ENCODE measurements at places on chromosomes 6 and 20.

DNA sequence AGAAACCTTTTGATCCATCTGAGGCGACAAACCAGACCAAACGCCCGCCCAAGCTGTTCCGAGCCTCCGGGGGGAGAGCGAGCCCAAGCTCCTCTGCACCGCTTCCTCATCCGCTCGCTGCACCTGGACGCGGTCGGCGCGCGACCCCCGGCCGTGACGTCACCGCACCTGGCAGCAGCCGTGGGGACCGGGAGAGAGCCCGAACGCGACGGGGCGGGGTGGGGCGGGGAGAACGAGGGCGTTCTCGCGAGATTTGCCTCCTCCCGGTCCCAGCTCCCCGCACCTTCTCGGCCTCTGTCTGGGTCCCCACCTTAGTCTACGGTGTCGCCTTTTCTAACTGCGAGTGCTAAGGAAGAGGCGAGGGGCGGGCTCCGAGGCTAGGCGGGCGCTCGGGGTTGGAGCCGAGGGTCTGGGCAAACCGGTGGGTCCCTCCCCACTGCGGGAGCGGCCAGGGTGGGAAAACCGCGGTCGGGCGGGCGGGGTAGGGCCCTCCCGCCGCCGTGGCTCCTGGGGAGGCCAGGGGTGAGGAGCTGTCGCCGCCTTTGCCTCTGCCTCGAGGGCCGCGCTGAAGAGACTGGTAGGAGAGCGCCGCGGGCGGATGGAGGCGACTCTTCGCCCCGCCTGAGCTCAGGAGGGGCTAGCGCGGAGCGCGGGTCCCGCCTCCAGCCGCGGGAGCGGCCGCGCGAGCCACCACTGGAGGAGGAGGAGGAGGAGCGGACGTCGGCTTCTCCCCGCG, at the start of gene CD2AP:
CD2AP (plus strand) TSS at position 293 of the 736 bp plus-strand sequence. CDS start 456 bp downstream, outside the sequence.
- peak; percentile 82 for DNase-seq

DNA sequence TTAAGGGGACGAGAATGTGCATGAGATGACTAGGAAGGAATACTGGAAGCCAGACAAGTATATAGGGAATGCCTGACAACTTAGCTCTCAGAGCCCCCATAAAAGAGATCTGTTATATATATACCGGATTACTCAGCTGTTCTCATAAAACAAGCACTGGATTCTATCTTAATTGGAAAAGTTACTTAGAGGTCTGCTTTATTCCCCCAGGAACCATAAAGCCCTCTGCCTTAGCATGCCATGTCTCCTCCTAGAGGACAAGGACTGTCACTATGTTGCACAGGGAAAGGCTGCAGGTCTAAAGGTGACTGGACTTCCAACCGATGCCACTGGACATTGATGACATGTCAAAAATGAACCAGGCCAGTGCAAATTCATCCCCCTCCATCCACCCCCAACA, 6.4 kb downstream of the EXOC2 start:
- no peak for DNase-seq

DNA sequence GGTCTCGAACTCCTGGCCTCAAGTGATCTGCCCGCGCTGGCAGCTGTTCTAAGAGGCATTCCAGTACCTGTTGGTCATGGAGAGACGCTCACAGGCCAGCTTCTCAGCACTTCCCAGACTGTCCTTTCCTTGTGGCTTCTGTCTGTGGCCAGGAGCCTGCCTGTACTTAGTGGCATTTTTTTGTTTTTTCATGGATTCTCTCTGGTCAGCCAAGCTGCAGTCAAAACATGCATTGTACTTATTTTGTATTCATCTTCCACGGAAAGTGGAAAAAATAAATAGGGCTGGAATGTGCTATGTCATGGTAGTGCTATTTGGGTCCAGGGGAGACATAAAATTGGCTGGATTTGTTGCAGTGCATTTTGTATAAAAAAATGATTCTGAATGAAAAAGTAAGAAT, 29.1 kb downstream of the ZDHHC14 start:
- DNase-seq = no peak

DNA sequence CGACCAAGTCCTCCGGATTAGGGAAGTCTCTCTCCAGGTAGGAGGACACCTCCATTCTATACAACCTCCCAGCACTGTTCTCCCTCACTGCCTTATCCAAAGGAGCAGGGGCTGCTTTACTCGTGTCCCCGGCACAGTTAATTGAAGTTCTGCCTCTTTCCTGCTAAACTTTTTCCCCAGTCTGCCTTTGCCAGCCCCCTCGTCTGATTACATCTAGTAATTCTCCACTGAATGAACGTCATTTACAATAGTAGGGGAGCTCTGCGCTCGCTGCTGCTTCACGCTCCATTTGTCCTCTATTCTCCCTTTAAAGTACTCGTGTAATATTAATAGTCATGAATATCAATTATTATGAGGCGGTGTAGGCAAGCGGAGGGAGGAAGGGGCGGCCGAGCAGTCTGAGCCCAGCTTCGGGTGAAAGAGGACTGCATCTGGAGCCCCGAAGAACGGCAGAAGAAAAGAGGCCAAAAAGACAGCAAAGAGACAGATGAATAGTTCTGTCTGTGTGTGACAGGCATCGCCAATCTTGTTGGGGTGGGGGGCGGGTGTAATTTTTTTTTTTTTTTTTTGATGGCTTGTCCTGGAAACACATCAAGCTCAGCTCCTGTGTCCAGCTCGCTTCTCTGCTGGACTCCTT, 2.9 kb downstream of the TFAP2B start:
- DNase-seq = no peak

- no peak for DNase-seq
Observed at GRCh38 chr6:107125771-107126170, 10.5 kb upstream of the BEND3 start.

DNA sequence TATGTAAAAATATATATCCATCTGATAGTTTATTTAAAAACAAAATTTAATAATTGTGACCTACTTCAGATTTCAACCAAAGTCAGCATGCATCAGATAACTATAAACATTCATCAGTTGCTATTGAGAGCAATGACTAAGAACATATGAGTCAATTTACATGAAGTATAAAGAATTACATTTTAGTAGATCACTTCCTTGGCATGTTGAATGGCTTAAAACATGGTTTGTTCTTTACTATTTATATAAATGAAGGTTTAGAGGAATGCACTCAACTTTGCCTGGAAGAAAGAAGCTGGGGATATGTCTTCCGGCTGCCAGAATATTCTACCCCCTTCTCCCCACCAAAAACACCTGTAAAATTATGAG, 6.4 kb upstream of the FAM217A start:
- DNase-seq = no peak

DNA sequence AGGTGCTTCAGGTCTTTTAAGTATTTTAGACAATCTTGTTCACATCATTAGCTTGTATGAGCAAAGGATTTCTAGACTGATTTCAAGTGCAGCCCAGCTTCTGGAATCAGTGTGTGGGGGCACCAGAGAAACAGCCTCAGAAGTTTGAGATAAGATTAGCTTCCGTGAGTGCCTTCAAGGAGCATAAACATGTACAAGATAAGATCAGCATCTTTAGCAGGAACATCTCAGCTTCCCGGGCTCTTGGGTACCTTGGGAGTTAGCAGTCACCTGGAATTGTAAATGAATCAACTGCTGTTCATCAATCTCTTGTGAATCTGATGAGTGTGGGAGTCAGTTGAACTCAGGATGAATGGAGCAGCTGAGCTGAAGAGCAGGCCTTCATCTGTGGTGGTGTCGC, 12.0 kb upstream of the CITED2 start:
- no peak for DNase-seq

DNA sequence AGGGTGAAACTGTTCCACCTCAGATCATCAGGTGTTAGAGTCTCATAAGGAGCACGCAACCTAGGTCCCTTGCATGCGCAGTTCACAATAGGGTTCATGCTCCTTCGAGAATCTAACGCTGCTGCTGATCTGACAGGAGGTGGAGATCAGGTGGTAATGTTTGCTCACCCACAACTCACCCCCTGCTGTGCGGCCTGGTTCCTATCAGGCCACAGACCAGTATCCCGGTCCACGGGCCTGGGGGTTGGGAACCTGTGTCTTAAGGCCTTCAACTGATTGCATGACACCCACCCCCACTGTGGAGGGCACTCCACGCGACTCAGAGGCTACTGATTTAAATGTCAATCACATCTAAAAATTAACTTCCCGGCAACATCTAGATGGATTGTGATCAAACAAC, 411.2 kb upstream of the SULF2 start:
- no peak for DNase-seq

GRCh38 chr6:31574106-31575061, 981 bp upstream of the TNF start:
- no peak for DNase-seq

- no peak for DNase-seq
Observed at GRCh38 chr6:108082539-108082938, 8.0 kb upstream of the OSTM1 start.

DNA sequence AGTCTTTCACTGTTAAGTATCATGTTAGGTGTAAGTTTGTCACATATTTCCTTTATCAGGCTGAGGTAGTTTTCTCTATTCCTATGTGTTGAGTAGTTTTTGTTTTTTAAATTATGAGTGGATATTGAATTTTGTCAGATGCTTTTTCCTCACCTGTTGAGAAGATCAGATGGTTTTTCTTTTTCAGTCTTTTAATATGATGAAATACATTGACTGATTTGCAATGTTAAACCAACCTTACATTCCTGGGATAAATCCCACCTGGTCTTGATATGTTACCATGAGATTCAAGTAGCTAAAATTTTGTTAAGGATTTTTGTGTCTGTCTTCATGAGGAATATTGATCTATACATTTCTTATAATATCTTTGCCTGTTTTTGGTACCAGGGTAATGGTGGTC, 52.1 kb downstream of the FOXO3 start:
- DNase-seq = no peak

DNA sequence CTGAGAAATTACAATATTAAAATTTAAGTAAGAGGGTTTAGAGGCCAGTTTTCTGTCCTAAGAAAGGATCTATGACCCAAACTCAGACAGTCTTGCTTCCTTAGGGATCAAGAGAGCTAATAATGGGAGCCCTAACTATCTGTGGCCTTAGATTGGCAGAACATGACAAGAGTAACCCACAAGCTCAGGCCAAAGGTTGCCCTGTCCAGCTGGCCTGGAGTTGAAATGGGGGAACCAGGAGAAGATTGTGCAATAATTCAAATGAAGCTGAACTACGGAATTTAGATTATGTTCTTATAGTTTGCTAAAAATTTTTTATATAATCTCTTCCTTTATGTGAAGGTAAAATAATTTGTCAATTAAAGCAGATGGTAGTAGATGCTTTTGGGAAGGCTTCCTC, 26.4 kb downstream of the LAMA4 start:
- DNase-seq = no peak

DNA sequence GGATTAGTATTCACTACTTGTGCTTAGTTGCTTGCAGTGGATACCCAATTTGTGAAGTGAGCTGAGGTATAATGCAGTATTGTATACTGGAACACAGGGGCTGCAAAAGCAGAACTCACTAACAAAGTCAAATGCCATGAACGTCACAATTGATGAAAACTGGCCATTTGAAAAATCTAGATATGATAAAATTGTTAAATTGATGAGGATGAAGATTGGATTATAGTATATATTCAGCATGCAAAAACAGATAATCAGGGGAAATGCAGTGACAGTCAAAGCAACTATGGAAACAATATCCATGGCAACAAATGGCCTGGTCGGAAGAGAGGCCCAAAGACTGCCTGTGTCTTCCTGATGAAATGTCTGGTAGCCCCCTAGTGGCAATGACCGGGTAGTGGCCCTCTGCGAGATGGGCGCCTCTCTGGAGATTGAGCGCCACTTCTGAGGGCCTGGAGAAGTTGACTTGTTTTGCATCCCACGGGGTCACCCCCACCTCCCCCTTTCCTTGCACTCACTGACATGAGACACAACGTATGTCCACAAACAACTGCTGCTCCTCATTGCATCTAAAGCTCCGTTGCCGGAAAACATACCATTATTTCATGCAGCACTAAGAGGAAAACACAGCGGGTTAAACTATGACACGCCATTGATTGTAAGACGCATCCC, 43.6 kb downstream of the C6orf15 start:
- DNase-seq = peak; percentile 75

GRCh38 chr6:129440691-129441090, 269.3 kb downstream of the ARHGAP18 start:
- DNase-seq = no peak

- no peak for DNase-seq
Observed at GRCh38 chr6:79864001-79864400, 83.4 kb downstream of the ELOVL4 start.

GRCh38 chr6:90302320-90302719, 5.7 kb upstream of the BACH2 start:
- DNase-seq = no peak

DNA sequence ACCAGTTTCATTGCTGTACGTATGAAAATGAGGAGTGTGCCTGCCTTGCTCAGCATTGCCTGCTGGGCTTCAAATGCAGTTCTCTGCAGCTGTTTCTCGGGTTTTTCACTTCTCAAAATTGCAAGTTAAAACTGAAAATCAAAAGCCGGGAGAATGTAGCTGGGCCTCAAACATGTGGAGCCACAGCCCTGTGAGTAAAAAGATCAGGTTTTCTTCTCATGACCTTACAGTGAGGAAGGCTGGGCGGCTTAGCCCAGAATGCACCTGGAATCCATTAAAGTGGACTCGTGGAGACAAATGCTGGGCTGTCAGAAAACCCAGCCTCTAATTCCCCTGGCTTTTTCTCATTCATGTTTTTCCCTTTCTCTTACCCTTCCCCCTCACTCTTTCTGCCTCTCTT, 34.4 kb downstream of the DSE start:
- peak; percentile 31 for DNase-seq

DNA sequence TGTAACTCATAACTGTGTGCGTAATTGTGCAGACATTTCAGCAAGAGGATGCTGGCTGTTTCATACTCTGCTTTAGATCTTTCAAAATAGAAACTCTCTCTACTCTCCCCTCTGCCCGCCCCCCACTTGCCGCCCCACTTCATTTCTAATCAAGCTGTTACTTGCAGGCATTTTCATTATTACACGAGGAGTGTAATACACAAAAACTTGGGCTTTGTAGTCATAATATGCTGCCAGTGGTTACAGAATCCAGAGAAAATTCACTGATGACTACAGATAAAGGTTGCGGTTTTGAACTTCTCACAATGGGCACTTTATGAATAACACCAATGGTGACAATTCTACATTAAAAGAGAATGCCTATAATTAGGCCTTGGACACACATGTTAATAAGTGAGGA, 194.0 kb upstream of the POU3F2 start:
- DNase-seq = no peak
